ENCODE measurements at places on chromosomes 7 and 10.

GRCh38 chr7:149670288-149670687 lies 103.1 kb downstream of the ZNF467 start:
- no peak for DNase-seq

GRCh38 chr7:74173491-74173865 lies 678 bp upstream of the EIF4H start:
- no peak for DNase-seq

DNA sequence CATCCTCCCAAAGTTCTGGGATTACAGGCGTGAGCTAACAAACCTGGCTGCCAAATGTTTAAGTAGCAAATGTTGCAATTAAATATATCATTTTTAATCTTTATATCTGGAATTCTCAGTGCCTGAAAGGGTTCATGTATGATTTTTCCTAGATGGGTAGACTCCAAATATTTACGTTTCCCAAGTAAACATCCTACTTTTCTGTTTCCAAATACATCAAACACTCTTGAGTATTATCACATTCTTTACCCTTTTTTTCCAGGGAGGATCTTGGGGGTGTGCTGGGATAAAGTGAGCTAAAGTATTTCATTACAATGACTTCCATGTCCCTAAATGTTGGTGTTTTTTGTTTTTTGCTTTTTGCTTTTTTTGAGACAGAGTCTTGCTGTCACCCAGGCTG lies 32.9 kb upstream of the CYTH3 start:
- DNase-seq = no peak

DNA sequence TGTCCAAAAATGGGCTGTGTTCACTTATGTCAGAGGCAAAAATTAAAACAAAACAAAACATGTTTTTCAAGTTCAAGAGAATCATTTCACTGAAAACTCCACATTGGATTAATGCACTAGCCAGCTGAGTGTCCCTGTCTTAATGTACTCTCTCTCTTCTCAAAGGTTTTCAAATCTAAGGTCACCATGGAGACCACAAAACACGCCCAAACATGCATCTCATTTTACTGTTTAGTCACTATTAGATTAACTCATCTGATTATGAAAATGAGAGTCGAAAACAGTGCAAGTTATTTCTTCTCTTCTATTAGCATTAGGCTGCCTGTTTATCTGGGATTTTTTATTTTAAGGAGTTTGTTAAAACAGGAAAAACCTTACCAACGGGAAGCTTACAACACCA lies 70.8 kb upstream of the ASAH2 start:
- no peak for DNase-seq

DNA sequence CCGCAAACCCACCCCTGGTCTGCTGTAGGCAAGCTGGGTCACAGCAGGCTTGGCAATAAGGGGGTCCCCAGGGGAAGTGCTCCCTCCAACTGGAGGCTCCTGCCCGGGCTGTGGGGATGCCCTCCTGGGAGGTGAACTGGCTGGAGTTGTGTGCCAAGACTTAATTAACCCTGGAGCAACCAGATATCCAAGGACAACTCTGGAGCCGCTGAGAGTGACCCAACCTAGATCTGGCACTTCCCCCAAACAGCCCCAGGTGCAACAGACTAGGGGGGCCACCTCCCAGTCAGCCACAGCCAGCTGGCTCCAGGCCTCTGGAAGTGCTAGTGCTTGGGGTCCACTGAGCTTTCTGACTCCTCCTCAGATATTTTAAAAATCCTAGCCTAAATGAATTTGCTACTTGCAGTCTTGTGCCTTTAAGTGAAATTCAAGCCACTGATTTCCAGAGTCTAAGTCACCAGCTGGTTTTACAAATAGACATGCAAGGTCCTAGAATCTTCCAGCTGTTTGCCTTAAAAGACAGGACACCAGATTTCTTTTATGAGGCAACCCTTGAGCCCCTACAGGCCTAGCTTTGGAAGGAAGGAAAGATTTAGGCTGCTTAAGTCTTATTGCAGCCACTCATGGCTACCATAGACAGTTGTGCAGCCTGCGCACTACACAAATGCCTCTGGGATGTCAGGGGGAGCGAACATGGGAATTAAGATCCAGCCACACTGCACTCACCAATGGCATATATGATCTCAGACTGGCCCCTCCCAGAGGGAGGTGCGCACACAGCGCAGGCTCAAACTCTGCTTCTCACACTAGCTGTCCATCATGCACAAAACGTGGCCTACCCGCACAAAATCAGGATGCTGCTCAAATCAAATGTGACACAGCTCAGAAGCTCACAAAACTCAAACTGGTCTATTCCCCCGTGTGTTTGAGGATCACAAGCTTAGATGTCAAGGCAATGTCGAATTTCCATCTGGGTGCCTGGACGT lies 42.6 kb upstream of the MYL10 start:
- no peak for DNase-seq

DNA sequence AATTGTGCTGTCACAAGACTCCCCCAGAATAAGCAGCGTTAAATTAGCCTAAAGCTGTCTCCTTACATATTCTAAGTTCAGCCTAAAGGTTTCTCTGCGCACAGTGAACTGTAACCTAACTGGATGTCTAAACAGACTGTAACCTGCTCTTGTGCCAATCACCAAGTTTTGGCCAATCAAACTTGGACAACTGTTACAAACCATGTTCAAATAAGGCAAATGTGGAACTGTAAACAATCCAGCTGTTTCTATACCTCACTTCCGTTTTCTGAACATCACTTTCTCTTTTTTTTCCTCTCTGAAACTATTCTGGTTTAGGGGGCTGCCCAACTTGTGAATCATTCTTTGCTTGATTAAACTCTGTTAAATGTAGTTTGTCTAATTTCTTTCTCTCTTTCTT lies 252.2 kb upstream of the HABP2 start:
- no peak for DNase-seq

DNA sequence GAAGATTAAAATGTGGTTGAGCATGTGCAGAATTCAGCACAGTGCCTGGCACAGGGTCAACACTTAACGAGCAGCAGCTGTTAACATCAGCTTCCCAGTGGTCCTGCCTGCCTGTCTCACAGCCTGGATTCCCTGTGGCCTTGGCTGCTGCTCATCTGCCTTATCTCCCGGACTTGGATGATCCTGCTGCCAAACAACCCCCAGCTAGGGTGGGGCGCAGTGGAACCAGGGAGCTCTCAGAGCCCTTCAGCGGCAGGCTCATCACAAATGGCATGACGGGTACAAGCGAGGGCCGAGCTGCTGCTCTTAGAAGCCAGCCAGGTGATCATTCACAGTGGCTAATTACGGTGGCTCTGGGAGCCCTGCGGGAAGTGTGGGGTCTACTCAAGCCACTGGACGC lies 13.0 kb upstream of the SMARCD3 start:
- DNase-seq = no peak

GRCh38 chr10:25786899-25787298 lies 147.1 kb upstream of the MYO3A start:
- no peak for DNase-seq

DNA sequence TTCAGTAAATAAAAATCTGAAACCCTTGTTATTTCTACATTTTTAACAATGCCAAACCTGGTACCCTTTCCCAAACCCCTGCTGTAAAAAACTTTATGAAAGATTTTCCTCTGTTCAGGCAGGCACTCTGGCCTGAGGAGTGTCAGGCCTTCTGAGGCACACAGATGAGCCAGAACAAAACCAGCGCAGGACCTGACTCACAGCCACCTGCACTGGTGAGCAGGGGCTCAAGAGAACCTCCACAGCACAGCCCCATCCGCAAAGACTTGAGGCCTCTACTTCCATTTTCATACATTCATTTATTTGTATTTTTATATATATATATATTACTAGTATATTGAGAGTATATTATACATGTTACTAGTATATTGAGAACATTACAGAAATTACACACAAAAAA lies 49.4 kb downstream of the COBL start:
- no peak for DNase-seq

- DNase-seq = no peak
These were observed 38.1 kb upstream of the GPR141 start for GRCh38 chr7:37645282-37646050.

GRCh38 chr10:12661671-12662070 lies 312.3 kb downstream of the CAMK1D start:
- no peak for DNase-seq

DNA sequence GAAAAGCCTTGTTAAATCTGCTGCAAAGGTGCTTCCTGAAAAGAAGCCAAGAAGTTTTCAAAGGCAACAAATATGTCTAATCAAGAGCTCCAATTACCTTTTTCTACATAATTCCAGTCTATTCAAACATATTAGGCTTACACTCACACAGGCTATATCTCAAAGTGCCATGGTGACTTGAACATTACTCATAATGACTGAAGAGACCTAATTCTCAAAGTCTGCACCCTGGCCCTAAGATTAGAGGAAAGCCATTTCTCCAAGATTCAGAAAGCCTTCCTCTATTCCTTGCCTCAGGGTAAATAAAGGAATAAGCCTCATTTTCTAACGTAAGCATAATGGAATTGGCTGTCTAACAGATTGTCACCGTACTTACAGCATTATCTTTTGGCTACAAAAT lies 78.3 kb upstream of the THSD7A start:
- DNase-seq = no peak

DNA sequence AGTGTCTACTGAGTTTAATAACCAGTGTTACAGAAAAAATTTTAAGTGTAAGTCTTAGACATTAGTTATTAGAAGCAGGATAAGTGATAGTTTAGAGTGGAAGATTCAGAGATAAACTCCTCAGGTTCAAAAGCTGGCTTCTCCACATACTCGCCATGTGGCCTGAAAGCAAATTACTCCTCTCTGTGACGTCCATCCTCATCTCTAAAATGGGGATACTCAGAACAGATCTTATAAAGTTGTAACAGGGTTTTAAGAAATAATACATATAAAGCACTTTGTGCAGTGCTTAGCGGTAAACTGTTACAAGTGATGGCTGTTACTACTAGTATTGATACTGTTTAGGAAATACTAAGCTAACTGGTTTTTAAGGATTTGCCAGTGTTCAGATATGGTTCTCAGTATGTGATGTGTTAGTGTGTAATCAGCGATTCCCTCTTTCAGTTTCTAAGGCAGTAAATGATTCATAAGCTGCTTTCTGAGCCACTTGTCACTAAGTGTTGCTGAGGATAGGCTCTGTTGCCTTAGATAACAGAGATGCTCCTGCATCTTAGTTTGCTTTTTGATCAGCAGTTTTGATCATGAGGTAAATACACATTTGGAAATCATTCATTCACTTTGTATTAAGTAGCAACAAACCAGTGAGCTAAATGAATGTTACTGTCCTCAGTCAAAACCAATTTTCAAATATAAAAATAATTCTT lies 58.7 kb downstream of the CYP51A1 start:
- no peak for DNase-seq

- DNase-seq = no peak
These were observed 239.2 kb downstream of the PTPRN2 start for GRCh38 chr7:158348446-158348845.

DNA sequence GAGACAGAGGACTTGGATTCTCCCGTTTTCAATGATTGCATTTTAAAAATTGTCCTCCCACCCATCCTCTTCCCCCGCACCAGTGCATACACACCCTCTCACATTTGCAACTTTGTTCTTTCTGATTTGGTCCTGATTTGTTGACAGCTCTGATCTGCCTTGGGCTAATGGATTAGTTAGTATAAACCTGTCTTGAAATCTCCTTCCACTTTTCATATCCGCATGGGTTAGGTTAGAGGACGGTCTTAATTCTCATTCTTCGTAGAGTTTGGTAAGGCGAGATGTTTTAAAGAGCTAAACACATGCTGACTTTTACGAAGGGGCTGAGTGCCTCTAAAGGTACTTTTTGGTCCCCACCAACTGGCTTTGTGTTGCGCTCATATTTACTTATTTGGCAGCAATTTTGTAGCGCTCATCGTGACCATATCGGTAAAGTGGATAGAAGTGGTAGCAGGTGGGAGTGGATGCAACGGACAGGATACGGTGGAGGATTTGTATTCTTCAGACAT lies 1.1 kb downstream of the AHR start:
- DNase-seq = no peak

- DNase-seq = no peak
These were observed 312.6 kb downstream of the PTPRN2 start for GRCh38 chr7:158274996-158275395.

GRCh38 chr7:77258014-77258413 lies 58.4 kb upstream of the FGL2 start:
- DNase-seq = peak; percentile 23

- DNase-seq = peak; percentile 58
These were observed 201.9 kb downstream of the BMPER start for GRCh38 chr7:34107276-34107675.

- DNase-seq = no peak
These were observed 65.4 kb downstream of the GRK5 start for GRCh38 chr10:119272736-119273135.

GRCh38 chr10:84826704-84827103 lies 498.3 kb downstream of the CCSER2 start:
- DNase-seq = no peak
